Nasal cavity respiratory epithelium epithelial cell of viscerocranial mucosa (primary cell): ENCODE measurements at places on chromosomes 4 and X. TPM values are rescaled to one million over a fixed set of nuclear protein-coding genes. Genes with fewer than 3 reads are reported as not detected.

Gene MAP3K15
- total RNA-seq, result not detected in 2 replicates

Gene VSIG4
- total RNA-seq, result not detected in 2 replicates

Gene DACH2
- 0.36 TPM in 1 of 2 replicates, not detected in the other for total RNA-seq

Gene NEIL3
- total RNA-seq, result 0.43 and 1.4 TPM in 2 replicates

Gene PLAC8
- 0.68 and 4.0 TPM in 2 replicates for total RNA-seq

Gene SFRP2
- not detected in 2 replicates for total RNA-seq

Gene CSAG2
- total RNA-seq, result not detected in 2 replicates

Gene DNAAF6
- total RNA-seq, result not detected in 2 replicates

Gene ARR3
- not detected in 2 replicates for total RNA-seq

Gene POU3F4
- total RNA-seq, result not detected in 2 replicates

Gene PAGE2
- not detected in 2 replicates for total RNA-seq

Gene GNRHR
- under 0.01 and 0.07 TPM in 2 replicates for total RNA-seq

Gene TIMM17B
- 22.4 and 38.3 TPM in 2 replicates for total RNA-seq

Gene PROM1
- 0.34 and 1.4 TPM in 2 replicates for total RNA-seq

Gene CXCL8
- total RNA-seq, result 8.5 and 29.0 TPM in 2 replicates

Gene GABRQ
- under 0.01 and 0.34 TPM in 2 replicates for total RNA-seq

Gene SCD5
- 7.5 and 47.6 TPM in 2 replicates for total RNA-seq

Gene VCX2
- total RNA-seq, result not detected in 2 replicates

Gene KLHL15
- total RNA-seq, result 7.8 and 10.3 TPM in 2 replicates

Gene SHROOM4
- 0.34 and 2.8 TPM in 2 replicates for total RNA-seq

Gene DMP1
- total RNA-seq, result not detected in 2 replicates

Gene GPR78
- total RNA-seq, result 0.07 TPM in 1 of 2 replicates, not detected in the other

Gene GATA1
- not detected in 2 replicates for total RNA-seq

Gene MXRA5
- 0.34 and 22.8 TPM in 2 replicates for total RNA-seq

Gene TXK
- total RNA-seq, result 0.34 and 0.57 TPM in 2 replicates

Gene FDCSP
- total RNA-seq, result not detected in 2 replicates

Gene DCAF12L1
- not detected in 2 replicates for total RNA-seq

Gene SLC7A11
- 122 and 291 TPM in 2 replicates for total RNA-seq

Gene PABPC5
- total RNA-seq, result not detected in 2 replicates

Gene CENPVL1
- not detected in 2 replicates for total RNA-seq

Gene H2BW2
- total RNA-seq, result not detected in 2 replicates
